GM04504 (cell line): ENCODE measurements at places on chromosomes 12 and 14.

DNA sequence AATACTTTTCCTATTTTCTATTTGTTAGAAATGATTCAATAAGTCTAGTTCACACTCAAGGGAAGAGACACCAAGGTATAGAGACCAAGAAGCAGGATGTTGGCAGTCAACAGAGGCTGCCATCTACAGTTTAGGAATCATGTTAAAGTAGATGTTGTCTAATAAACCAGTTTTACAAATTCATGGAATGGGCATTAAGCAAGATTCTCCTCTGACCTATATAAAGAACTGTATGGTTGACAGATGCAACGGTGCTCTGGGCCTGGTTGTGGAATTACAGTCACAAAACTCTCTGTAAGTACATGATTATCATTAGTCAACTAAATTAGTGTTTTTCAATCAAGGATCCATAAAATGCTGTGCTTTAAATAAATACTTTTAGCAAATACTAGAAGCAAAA lies 475.1 kb downstream of the NAV3 start:
- DNase-seq: no peak

DNA sequence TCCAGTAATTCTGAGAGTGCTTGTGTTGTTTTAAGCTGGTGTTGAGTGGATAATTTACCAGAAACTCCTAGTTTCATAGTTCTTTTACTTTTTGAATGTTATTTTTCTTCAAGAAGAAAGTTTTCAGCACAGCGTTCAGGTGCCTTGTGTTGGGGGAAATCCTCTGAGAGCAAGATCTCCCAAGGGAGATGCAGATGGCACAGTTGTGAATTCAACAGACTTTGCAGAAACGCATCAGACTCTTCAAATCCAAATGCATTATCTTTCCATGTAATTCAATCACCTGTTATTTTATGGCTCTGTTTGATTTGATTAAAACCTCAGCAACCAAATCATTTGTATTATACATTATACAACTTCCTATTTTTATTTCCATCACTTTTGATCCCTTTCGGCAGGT lies 439.9 kb downstream of the EGLN3 start:
- no peak for DNase-seq

DNA sequence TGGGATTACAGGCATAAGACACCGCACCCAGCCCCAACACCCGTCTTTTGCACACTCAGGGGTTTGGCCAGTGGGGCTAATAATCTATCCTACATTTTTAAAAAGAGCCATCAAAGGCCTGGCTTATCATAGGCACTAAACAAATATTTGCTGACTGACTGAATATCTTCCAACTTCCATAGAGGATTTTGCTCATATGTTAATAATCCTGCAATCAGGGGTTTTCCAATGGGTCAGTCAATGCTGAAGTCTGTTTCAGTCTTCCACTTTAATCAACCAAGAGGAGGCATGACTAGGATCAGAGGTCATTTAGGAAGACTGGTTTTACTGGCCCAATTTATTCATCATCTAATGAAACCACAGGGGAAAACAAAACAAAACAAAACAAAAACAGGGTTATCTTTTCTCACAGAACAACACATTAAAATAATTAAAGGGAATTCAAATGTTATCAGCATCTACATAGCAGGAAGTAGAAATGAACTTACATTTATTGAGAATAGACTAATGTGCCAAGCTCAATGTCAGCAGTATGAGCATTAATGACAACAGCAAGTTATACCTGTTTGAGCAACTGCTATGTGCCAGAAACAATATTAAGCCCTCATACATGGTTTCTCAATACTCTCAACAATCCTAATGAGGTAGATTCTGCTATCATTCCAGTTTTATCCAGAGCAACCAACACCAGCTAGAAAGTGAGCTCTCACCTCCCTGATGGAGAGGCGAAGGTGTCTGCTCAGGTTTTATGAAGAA lies 372.2 kb downstream of the EGLN3 start:
- DNase-seq: no peak

- DNase-seq: no peak
Measured at GRCh38 chr12:29867823-29868222, 84.1 kb upstream of the TMTC1 start.

- DNase-seq: no peak
Measured at GRCh38 chr14:47846008-47846407, 170.6 kb upstream of the MDGA2 start.
